ENCODE measurements at places on chromosomes 3 and 15.

GRCh38 chr3:9623148-9623547 is 26.2 kb upstream of the MTMR14 start:
- no peak overlapping the region for H3K4me3 ChIP-seq
- H3K27me3 ChIP-seq = no peaks in the 10 kb centered on the region
- no peak overlapping the region for H3K27ac ChIP-seq
- no peak for DNase-seq
- no peaks in the 10 kb centered on the region for H3K36me3 ChIP-seq
- H3K4me1 ChIP-seq = no peaks in the 10 kb centered on the region

- no peak overlapping the region for H3K27ac ChIP-seq
- no peaks in the 10 kb centered on the region for H3K27me3 ChIP-seq
- H3K4me1 ChIP-seq = peaks cover 20% of the 10 kb centered on the region
- no peaks in the 10 kb centered on the region for H3K36me3 ChIP-seq
Measured at GRCh38 chr3:66037330-66037985, 1.3 kb downstream of the MAGI1 start.

GRCh38 chr3:19645093-19645492 is 288.9 kb downstream of the EFHB start:
- no peak for DNase-seq
- H3K36me3 ChIP-seq = no peaks in the 10 kb centered on the region
- H3K4me1 ChIP-seq = peaks cover 3% of the 10 kb centered on the region

DNA sequence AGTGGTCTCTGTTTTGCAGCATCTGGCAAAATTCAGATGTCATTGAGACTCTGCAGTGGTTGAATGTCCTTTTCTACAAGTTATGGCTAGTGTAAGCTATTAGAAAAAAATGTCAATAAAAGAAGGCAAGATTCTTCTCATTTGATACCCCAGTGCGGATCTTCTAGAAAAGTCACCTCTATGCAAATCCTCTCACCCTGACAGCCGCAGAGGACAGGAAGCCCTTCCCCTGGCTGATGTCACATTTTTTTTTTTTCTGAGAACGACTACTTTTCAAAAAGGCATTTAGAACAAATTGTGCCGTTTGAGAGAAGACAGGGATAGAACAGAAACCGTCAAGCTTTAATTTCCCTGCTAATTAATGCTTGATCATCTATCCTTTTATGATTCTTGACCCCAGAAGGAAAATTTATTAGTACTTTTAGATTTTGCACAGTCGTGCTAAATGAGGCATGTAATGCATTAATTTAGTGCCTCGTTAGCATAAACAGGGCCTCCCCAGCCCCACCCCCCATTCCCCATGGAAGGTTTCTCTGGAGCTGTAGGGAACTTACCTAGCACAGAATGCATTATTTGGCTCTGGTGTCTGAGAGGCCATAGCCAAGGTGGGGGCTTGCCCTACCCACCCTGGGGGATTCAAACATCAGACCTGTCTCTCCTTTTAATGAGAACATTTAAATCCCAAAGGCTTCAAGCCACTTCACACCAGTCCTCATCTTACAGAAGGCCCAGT is 183.8 kb downstream of the OPA1 start:
- no peaks in the 10 kb centered on the region for H3K36me3 ChIP-seq
- no peak for DNase-seq
- H3K27ac ChIP-seq = no peak overlapping the region
- H3K27me3 ChIP-seq = peaks cover 35% of the 10 kb centered on the region
- no peak overlapping the region for H3K4me3 ChIP-seq
- peaks cover 74% of the 10 kb centered on the region for H3K4me1 ChIP-seq

GRCh38 chr3:46927718-46928073 is 48.8 kb downstream of the CCDC12 start:
- DNase-seq = no peak
- no peak overlapping the region for H3K27ac ChIP-seq
- no peak overlapping the region for H3K4me3 ChIP-seq
- H3K36me3 ChIP-seq = no peaks in the 10 kb centered on the region
- H3K4me1 ChIP-seq = peaks cover 7% of the 10 kb centered on the region

- H3K27ac ChIP-seq = no peak overlapping the region
- H3K4me1 ChIP-seq = no peaks in the 10 kb centered on the region
- no peaks in the 10 kb centered on the region for H3K36me3 ChIP-seq
- no peak overlapping the region for H3K4me3 ChIP-seq
- no peaks in the 10 kb centered on the region for H3K27me3 ChIP-seq
Measured at GRCh38 chr3:189563853-189564563, 67.2 kb upstream of the TP63 start.

- no peak for DNase-seq
- no peaks in the 10 kb centered on the region for H3K4me1 ChIP-seq
- H3K27ac ChIP-seq = no peak overlapping the region
- H3K4me3 ChIP-seq = no peak overlapping the region
Measured at GRCh38 chr15:25207369-25207768, 231.5 kb downstream of the UBE3A start.

GRCh38 chr3:185532901-185533300 is 19.5 kb downstream of the LIPH start:
- no peak overlapping the region for H3K27ac ChIP-seq
- H3K4me3 ChIP-seq = no peak overlapping the region
- peak; percentile 50 for DNase-seq
- H3K36me3 ChIP-seq = no peaks in the 10 kb centered on the region
- H3K4me1 ChIP-seq = peaks cover 7% of the 10 kb centered on the region

DNA sequence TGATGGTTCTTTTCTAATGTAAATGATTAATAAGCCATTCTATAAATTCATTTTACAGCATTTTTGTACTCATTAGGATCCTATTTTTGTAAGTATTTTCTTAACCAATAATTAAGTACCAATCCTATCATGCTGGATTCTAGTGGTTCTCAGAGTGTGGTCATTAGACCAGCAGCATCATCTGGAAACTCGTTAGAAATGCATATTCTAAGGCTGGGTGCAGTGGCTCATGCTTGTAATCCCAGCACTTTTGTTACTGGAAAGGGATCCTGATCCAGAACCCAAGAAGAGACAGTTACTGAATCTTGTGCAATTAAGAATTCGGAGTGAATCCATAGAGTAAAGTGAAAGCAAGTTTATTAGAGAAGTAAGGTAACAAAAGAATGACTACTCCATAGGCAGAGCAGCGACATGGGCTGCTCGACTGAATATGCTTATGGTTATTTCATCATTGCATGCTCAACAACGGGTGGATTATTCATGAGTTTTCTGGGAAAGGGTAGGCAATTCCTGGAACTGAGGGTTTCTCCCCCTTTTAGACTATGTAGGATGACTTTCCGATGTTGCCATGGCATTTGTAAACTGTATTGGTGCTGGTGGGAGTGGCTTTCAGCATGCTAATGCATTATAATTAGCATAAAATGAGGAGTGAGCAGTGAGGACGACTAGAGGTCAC is 9.9 kb upstream of the CEMIP start:
- H3K36me3 ChIP-seq = no peaks in the 10 kb centered on the region
- H3K27ac ChIP-seq = no peak overlapping the region
- no peaks in the 10 kb centered on the region for H3K4me1 ChIP-seq
- H3K4me3 ChIP-seq = no peak overlapping the region
- no peaks in the 10 kb centered on the region for H3K27me3 ChIP-seq
- no peak for DNase-seq

DNA sequence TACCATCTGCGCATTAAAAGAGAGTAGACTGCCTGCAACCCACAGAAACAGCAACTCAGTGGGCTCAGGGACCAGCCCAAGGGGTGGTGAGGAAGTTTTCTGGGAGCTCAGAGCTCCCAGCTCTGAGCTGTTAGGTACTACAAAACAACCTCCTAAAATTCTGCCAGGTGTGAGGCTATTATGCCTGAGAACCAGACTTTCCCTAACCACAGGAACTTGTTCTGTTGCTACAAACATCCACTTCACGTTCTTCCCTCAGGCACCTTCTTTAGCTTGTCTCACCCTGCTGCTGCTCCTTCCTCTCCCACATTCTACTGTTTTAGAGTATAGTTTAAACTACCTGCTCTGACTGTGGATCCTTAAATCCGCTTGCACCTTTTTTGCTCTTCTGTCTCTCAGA is 399.4 kb downstream of the ROBO1 start:
- DNase-seq = no peak
- no peak overlapping the region for H3K4me3 ChIP-seq
- H3K27me3 ChIP-seq = no peaks in the 10 kb centered on the region
- H3K27ac ChIP-seq = no peak overlapping the region

DNA sequence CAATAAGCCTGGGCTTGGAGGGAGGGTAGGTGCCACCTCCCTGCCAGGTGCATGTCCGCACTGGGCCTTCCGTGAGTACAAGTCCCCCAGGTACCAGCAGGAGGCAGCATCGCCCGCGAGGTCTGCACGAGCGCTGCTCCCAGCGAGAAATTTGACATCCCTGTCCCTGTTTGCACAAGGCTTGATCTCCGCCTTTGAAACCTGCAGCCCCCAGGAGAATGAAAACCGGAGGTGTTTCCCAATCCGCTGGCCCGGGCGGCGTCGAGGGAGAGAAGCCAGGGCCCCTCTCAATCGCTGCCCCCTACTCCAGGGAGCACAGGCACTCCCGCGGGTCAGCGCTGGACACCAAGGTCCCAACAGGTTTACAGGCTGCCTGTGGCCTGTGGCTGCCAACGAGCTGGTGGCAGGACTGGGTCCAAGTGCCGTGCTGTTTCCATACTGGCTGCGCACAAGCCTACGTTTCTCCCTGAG is 961 bp downstream of the HAPLN3 start:
- peak overlapping the region; percentile 49 for H3K4me3 ChIP-seq
- DNase-seq = peak; percentile 87
- H3K36me3 ChIP-seq = no peaks in the 10 kb centered on the region
- H3K27me3 ChIP-seq = peaks cover 20% of the 10 kb centered on the region
- no peak overlapping the region for H3K27ac ChIP-seq

GRCh38 chr3:72058493-72059081 is 273.6 kb upstream of the PROK2 start:
- no peaks in the 10 kb centered on the region for H3K4me1 ChIP-seq
- no peaks in the 10 kb centered on the region for H3K27me3 ChIP-seq
- H3K27ac ChIP-seq = no peak overlapping the region
- H3K36me3 ChIP-seq = no peaks in the 10 kb centered on the region
- no peak overlapping the region for H3K4me3 ChIP-seq
